Skeletal muscle tissue (tissue), 5 donors: ENCODE measurements at places on chromosomes 4 and X. TPM values are rescaled to one million over a fixed set of nuclear protein-coding genes. Genes with fewer than 3 reads are reported as not detected.

The KCTD8 gene
- total RNA-seq: not detected

The BGN gene
- total RNA-seq: 24.5 TPM

The FGF2 gene
- 8.4 TPM for total RNA-seq

The MGARP gene
- not detected for total RNA-seq

The LRP2BP gene
- 4.7 TPM for total RNA-seq

The DDX60 gene
- total RNA-seq: 8.9 TPM

The BANK1 gene
- 0.52 TPM for total RNA-seq

The SRD5A3 gene
- total RNA-seq: 4.2 TPM

The POLN gene
- 4.2 TPM for total RNA-seq

The IL2RG gene
- 1.0 TPM for total RNA-seq

The SLC10A7 gene
- total RNA-seq: 15.1 TPM

The TLR7 gene
- total RNA-seq: 2.1 TPM

The BRS3 gene
- total RNA-seq: not detected

The MAOA gene
- 1.6 TPM for total RNA-seq

The FGF13 gene
- 48.5 TPM for total RNA-seq

The FANCB gene
- total RNA-seq: 7.8 TPM

The NLRP2B gene
- not detected for total RNA-seq

The FRAS1 gene
- 15.1 TPM for total RNA-seq

The ARHGEF9 gene
- 16.2 TPM for total RNA-seq

The RRH gene
- total RNA-seq: under 0.01 TPM

The PPP4R3C gene
- not detected for total RNA-seq

The GPR101 gene
- total RNA-seq: not detected

The SSX4 gene
- not detected for total RNA-seq

The FDCSP gene
- not detected for total RNA-seq

The MAP3K15 gene
- total RNA-seq: 0.52 TPM

The SOX3 gene
- not detected for total RNA-seq

The GAGE12J gene
- not detected for total RNA-seq
